ENCODE measurements at places on chromosomes 4 and X. TPM values are rescaled to one million over a fixed set of nuclear protein-coding genes. Genes with fewer than 3 reads are reported as not detected.

The RENBP gene
- total RNA-seq, result 14.2 TPM

The USP17L30 gene
- total RNA-seq, result not detected

The PNCK gene
- total RNA-seq, result not detected

The PAGE5 gene
- not detected for total RNA-seq

The FATE1 gene
- total RNA-seq, result not detected

The MAGEA3 gene
- not detected for total RNA-seq

DNA sequence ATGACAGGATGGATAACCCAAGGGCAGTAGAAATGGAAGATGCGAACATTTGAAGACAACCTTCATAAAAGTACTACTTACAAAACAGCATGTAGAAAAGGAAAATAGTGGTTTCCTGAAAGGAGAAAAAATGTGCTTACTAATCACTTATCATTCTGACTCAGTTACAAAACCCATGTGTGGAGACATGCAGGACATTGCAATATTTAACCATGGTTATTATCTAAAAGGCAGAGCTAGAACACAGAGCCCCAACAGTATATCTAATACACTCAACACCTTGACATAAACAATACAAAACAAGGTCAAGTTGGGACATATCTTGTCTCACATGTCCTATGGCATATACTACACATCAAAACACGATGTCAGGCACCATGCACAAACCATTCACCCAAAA lies 55.9 kb downstream of the EIF4E start:
- peaks cover 7% of the 10 kb centered on the region for H3K4me1 ChIP-seq
- DNase-seq, result no peak
- no peak overlapping the region for H3K4me3 ChIP-seq
- peaks cover 22% of the 10 kb centered on the region for H3K36me3 ChIP-seq

DNA sequence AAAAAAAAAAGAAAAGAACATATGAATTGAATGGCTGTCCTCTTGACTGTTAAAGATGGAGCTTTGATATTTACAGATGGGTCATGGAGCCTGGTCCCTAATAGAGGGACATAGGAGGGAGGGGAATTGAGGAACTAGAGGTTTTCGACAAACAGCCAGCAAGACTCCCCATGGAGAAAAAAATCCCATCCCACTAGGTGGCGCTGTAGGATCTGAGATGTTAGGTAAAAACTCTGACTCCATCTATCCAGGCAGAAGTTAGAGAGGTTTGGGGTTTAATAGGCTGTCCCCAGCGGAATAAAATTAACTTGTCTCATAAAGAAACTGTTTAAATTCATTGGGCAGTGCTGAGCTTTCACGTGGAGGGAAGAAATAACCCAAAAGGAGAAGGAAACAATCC lies 45.9 kb downstream of the HMGB2 start:
- peak; percentile 79 for DNase-seq
- H3K36me3 ChIP-seq, result peaks cover 7% of the 10 kb centered on the region
- peaks cover 18% of the 10 kb centered on the region for H3K4me1 ChIP-seq
- no peaks in the 10 kb centered on the region for H3K27me3 ChIP-seq

DNA sequence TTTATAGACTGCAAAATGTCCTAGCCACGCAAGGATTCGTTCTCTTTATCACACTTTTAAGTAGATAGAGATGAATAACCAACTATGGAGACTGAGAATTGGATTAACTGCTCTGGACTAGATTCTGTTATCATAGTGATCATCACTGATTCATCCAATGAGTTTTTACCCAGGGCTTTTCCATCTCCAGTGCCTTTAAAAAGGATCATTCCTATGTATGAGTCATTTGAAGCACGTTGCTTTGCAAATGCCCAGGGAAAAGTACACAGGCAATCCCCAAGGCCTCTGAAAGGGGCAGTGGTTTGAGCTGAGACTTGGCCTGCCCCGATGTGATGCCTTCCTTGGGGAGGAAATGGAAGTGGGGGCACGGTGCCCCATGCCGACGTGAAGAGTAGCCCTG lies 122.7 kb upstream of the PSAPL1 start:
- H3K4me3 ChIP-seq, result no peak overlapping the region

- no peak overlapping the region for H3K4me3 ChIP-seq
- H3K4me1 ChIP-seq, result no peaks in the 10 kb centered on the region
- H3K36me3 ChIP-seq, result no peaks in the 10 kb centered on the region
- no peak for DNase-seq
- H3K27ac ChIP-seq, result no peak overlapping the region
Measured at GRCh38 chr4:43133566-43133965, 241.1 kb downstream of the GRXCR1 start.

- H3K36me3 ChIP-seq, result no peaks in the 10 kb centered on the region
- H3K4me3 ChIP-seq, result no peak overlapping the region
- DNase-seq, result no peak
- no peaks in the 10 kb centered on the region for H3K27me3 ChIP-seq
Measured at GRCh38 chr4:75287738-75288517, 226.3 kb downstream of the RCHY1 start.

DNA sequence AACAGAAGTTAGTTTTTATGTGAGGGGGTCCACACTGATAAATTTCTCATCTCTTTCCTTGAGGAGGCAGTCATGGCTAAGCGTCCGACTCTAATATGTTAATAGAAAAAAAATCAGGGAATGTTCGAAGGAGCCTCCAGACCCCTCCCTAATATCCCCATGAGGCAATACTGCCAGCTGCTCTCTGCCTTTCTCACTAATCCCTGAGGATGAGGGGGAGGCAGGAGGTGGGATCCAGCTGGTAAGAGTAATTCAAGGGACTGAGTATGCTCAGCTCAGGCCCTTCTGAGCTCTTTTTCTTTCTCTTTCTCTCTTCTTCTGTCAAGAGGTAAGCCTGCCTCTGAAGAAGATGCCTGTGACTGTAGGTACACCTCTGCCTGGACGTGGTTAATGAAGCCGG lies 51.7 kb downstream of the PIR start:
- no peaks in the 10 kb centered on the region for H3K4me1 ChIP-seq
- peaks cover 4% of the 10 kb centered on the region for H3K27me3 ChIP-seq
- DNase-seq, result no peak
- H3K27ac ChIP-seq, result no peak overlapping the region
- no peaks in the 10 kb centered on the region for H3K36me3 ChIP-seq

- DNase-seq, result no peak
- H3K36me3 ChIP-seq, result no peaks in the 10 kb centered on the region
- no peak overlapping the region for H3K4me3 ChIP-seq
- H3K27ac ChIP-seq, result no peak overlapping the region
Measured at GRCh38 chr4:97994765-97995465, 148.4 kb downstream of the STPG2 start.

DNA sequence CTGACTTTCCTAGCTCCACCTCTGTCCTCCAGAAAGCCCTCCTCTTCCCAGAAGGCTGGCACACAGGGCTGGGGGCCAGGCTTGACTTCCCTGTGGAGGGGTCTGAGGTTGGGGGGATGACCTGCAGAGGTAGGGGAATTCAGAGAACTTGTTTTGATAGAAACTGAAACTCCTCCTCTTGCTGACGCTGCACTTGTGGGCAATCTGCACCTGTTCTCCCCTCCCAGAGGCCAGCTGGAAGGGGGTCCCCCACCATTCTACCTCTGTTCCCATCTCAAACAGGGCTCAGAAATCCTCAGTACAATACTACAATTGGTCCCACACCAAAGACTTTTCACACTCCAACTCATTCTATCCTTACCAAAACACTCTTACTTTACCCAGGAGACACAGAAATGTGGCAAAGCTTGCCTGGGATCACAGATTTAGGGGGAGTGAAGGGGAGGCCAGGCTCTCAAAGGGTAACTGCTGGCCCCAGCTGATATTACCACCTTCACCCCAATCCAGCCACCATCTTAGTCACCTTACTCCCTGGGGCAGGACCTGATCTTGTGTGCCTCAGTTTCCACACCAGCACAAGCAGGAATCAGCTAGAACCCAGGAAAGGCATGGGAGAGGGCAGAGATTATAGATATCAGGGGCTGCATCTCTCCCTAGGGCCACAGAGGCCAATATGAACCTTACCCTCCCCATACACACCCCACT lies 18.5 kb downstream of the OTUD5 start:
- peak; percentile 82 for DNase-seq
- H3K27me3 ChIP-seq, result no peaks in the 10 kb centered on the region
- peak overlapping the region; percentile 77 for H3K4me3 ChIP-seq
- H3K36me3 ChIP-seq, result peaks cover 65% of the 10 kb centered on the region

DNA sequence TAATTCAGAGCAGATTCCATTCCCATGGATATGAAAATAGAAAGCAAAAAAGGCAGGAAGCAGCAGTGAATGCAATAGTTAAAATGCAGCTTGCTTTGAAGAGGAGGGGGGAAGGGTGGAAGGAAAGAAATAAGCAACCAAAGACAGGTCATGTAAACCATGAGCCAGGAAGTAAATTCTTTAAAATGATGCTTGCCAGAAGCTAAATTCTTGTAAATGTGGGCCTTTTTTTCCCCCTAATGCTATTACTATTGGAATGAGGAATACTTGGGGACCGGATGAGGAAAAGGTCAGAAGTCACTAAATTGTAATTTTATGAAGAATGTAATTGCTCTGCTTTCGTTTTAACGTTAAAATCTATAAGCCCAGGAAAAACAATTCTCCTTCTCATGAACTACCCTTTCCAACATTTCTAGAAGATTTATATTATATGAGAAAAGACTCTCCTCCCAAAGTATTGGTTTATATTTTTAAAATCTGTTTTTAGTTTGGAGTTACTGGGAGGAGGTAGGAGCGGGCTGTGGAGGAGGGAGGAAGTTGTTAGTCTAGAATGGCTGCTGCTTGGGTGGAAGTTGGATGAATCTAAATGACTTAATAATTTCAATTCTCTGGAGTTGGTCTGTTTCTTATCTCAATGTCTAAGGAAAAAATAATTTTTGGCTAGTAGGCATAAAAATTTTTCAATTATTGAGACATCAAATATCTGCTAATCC lies 77.6 kb upstream of the PCDH18 start:
- no peak overlapping the region for H3K4me3 ChIP-seq
- no peak for DNase-seq
- no peaks in the 10 kb centered on the region for H3K4me1 ChIP-seq
- H3K36me3 ChIP-seq, result no peaks in the 10 kb centered on the region
- H3K27me3 ChIP-seq, result no peaks in the 10 kb centered on the region
- H3K27ac ChIP-seq, result no peak overlapping the region

- H3K27ac ChIP-seq, result no peak overlapping the region
- H3K4me3 ChIP-seq, result no peak overlapping the region
- no peaks in the 10 kb centered on the region for H3K4me1 ChIP-seq
- H3K27me3 ChIP-seq, result no peaks in the 10 kb centered on the region
Measured at GRCh38 chr4:72302981-72303704, 265.9 kb downstream of the ADAMTS3 start.

- H3K4me3 ChIP-seq, result no peak overlapping the region
- no peaks in the 10 kb centered on the region for H3K27me3 ChIP-seq
- H3K36me3 ChIP-seq, result no peaks in the 10 kb centered on the region
- no peaks in the 10 kb centered on the region for H3K4me1 ChIP-seq
- no peak for DNase-seq
Measured at GRCh38 chr4:125049711-125050110, 265.0 kb upstream of the FAT4 start.

- H3K27ac ChIP-seq, result no peak overlapping the region
- H3K4me3 ChIP-seq, result no peak overlapping the region
- no peak for DNase-seq
- no peaks in the 10 kb centered on the region for H3K27me3 ChIP-seq
- H3K36me3 ChIP-seq, result no peaks in the 10 kb centered on the region
- H3K4me1 ChIP-seq, result no peaks in the 10 kb centered on the region
Measured at GRCh38 chr4:68734095-68734494, 63.6 kb upstream of the UGT2B15 start.

- no peaks in the 10 kb centered on the region for H3K36me3 ChIP-seq
- H3K4me3 ChIP-seq, result no peak overlapping the region
- DNase-seq, result no peak
- peaks cover 2% of the 10 kb centered on the region for H3K27me3 ChIP-seq
- no peaks in the 10 kb centered on the region for H3K4me1 ChIP-seq
Measured at GRCh38 chrX:140710710-140711109, 1.2 kb downstream of the LINC00632 start.

- H3K4me1 ChIP-seq, result no peaks in the 10 kb centered on the region
- no peak for DNase-seq
- no peak overlapping the region for H3K27ac ChIP-seq
Measured at GRCh38 chr4:53307210-53307609, 58.7 kb downstream of the SCFD2 start.

DNA sequence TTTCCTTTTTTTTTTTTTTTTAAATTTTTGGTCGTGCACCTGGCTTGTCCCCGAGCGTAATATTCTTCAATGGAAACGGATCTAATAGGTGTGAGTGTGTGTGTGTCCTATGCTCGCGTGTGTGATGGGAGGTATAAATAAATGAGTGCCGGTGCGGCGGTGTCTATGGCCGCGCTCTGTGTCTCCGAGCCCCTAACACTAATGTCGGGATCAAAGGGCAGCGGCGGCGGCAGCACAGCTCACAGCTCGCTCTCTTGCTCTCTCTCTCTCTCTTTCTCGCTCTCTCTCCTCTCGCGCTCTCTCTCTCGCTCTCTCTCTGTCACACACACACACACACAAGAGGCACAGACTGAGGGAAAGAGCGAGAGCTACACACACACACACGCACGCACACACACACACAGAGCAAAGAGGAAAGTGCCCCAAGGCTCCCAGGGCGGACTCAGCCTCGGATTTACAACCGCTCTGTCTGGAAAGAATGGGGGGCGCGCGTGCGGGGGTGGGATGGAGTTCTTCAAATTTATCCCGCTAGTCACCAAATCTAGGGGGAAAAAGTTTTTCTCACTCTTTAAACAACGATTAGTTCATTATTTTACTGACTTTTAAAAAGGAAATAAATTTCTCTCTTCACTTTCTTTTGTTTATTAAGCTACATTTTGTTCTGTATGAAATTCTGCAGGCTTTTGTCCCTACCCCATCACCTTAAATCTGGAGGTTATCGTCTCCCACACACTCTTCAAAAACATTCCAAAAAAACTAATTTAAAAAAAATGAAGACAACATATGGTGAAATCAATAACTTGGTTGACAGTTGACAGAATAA lies at the start of gene ZNF827:
Gene ZNF827, minus strand, starts transcription at position 206 of the 823 bp plus-strand sequence. CDS start 416 bp downstream, outside the sequence.
- H3K4me1 ChIP-seq, result peaks cover 32% of the 10 kb centered on the region
- peak within 1 kb of the TSS; percentile 99 for H3K4me3 ChIP-seq
- peaks cover 6% of the 10 kb centered on the region for H3K27me3 ChIP-seq
- DNase-seq, result peak; percentile 78
- H3K36me3 ChIP-seq, result peaks cover 6% of the 10 kb centered on the region

DNA sequence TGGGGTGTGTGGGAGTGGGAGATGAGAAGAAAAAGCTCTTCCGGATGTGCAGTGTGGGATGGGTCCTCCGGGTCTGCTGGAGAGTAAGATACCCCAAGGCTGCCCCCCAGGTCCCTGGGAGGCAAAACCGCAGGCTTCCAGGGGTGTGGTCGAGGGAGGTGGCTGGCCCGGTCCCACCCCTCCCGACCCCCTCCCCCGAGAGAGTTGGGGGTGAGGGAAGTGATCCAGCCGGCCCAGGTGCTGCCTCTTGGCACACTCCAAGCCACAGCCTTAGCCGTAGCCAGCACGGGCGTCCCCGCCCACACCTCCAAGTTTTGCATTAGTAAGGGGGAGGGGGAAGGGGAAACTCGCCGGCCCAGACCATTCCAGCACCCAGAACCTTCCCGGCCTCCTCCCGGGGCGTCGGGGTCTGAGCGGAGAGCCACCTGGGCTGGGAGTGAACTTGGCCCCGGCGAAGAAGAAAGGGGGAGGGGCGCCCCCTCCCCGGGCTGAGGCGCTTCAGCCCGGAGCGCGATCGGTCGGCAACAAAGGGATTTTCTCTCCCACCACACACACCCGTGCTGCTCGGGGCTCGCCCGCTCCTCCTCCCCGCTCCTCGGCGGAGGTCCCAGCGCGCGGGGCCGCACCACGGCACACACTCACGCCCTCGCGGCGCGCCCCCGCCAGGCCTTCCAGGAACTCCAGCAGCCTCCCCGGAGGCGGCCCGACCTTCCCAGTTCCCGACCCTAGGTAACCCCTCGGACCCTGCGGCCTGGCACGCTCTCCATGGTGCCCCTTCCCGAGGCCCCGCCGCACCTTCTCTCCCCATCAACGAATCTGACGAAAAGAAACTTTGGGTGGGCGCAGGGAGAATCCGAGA lies 14.4 kb downstream of the BCOR start:
- H3K36me3 ChIP-seq, result peaks cover 6% of the 10 kb centered on the region
- no peak overlapping the region for H3K27ac ChIP-seq
- H3K4me1 ChIP-seq, result peaks cover 56% of the 10 kb centered on the region
- H3K4me3 ChIP-seq, result peak overlapping the region; percentile 60
